ENCODE measurements at places on chromosomes 16 and 17. TPM values are rescaled to one million over a fixed set of nuclear protein-coding genes. Genes with fewer than 3 reads are reported as not detected.

Gene BAIAP3
- 1.0 TPM for total RNA-seq

GRCh38 chr16:69709456-69710084, 16.8 kb downstream of the NQO1 start:
- no peak overlapping the region for H3K4me3 ChIP-seq
- peaks cover 4% of the 10 kb centered on the region for H3K36me3 ChIP-seq
- DNase-seq, result no peak

- H3K27ac ChIP-seq, result no peak overlapping the region
- no peak overlapping the region for H3K4me3 ChIP-seq
- H3K4me1 ChIP-seq, result no peaks in the 10 kb centered on the region
- peaks cover 35% of the 10 kb centered on the region for H3K27me3 ChIP-seq
- H3K36me3 ChIP-seq, result no peaks in the 10 kb centered on the region
Observed at GRCh38 chr17:6261466-6261865, 173.5 kb downstream of the AIPL1 start.

GRCh38 chr16:3509470-3509928, 8.7 kb downstream of the CLUAP1 start:
- peaks cover 70% of the 10 kb centered on the region for H3K36me3 ChIP-seq
- peaks cover 54% of the 10 kb centered on the region for H3K4me1 ChIP-seq
- peak overlapping the region; percentile 8 for H3K4me3 ChIP-seq
- peak; percentile 92 for DNase-seq
- peak overlapping the region; percentile 91 for H3K27ac ChIP-seq
- no peaks in the 10 kb centered on the region for H3K27me3 ChIP-seq

DNA sequence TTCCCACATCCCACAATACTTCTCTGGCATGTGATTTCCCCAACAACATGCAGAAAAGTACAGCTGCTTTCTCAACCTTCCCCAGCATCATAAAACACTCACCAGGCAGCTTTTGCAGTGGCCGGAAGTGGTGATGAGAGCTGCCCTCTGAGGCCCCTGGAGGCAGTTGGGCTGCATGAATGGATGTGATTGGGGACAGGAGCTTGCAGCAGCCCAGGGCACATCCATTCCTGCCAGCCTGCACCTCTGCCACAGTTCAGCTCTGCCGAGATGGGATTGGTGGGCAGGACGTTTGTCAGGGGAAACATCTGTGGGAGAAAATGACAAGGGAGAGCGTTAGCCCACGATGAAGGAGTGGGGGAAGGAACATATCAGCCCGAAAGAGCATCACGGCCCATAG, 19.8 kb downstream of the NUBP1 start:
- H3K4me3 ChIP-seq, result no peak overlapping the region
- peaks cover 3% of the 10 kb centered on the region for H3K4me1 ChIP-seq

Data from activated CD4-positive, alpha-beta T cell treated with anti-CD3 and anti-CD28 coated beads for 36 hours (primary cell).